ENCODE measurements at places on chromosomes 13 and 19. TPM values are rescaled to one million over a fixed set of nuclear protein-coding genes. Genes with fewer than 3 reads are reported as not detected.

The EFNA2 gene
- total RNA-seq = 2.9 TPM

The ZNF417 gene
- 4.8 TPM for total RNA-seq

The PSG2 gene
- not detected for total RNA-seq

The IGFL1 gene
- total RNA-seq = 3.8 TPM

The FOSB gene
- 13.9 TPM for total RNA-seq

The LILRA1 gene
- not detected for total RNA-seq

All from A549 treated with ZK216348 at 1 μM for 4 hours (cell line).